Astrocyte of the hippocampus (primary cell): ENCODE measurements at places on chromosomes 3 and 15.

GRCh38 chr3:44055951-44056350 is 185.7 kb upstream of the TOPAZ1 start:
- peak; percentile 71 for DNase-seq

GRCh38 chr3:185406121-185406620 is 43.2 kb downstream of the MAP3K13 start:
- DNase-seq: no peak

DNA sequence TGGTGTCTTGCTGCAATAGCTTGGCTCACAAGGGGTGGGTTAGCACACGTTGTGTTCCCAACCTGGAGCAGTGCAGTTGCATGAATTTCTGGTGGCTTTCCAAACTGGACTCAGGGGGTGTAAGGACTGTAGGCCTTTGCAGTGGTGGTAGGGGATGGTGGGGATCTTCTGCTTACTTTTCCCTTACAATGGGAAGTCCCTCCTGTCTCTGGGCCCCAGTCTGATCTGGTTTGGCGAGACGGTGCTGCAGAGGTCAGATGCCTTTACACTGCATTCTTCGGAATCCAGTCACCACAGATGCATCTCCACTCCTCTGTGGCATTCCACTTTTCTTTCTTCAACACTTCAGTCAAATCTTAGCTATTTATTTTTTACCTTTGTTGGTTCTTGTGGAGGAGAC is 132.1 kb downstream of the DOCK3 start:
- peak; percentile 53 for DNase-seq

GRCh38 chr3:40695848-40696247 is 171.1 kb downstream of the ZNF621 start:
- DNase-seq: no peak

- no peak for DNase-seq
Observed at GRCh38 chr15:62393196-62393595, 228.1 kb upstream of the C2CD4B start.

DNA sequence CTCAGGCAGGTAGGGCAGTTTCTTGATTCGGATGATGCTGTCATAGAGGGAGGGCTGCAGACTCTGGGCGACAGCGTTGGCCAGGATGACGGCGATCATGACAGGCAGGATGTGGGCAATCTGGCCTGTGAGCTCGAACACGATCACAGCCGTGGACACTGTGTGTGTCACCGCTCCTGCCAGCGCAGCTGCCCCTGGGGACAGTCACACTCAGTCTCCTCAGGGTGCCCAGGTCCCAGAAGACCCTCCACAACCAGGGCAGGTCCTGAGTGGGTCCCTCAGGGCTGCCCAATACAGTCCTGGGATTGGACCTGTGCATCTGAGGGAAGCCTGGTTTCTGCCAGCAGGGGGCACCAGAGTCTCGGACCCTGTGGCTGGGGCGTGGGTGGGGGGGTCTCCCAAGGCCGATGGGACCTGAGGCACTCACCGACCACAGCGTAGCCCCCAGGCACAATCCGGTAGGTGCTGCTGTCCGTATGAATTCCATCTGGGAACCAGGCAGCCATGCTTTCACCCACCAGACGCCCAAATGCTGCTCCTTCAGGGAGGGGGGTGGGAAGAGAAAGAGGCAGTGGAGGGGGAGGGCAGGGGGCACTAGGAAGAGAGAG is 7.2 kb downstream of the CLCN2 start:
- DNase-seq: peak; percentile 69

GRCh38 chr3:148420242-148420641 is 277.5 kb upstream of the AGTR1 start:
- no peak for DNase-seq

GRCh38 chr3:9951962-9952805 is at the start of gene PRRT3:
Gene PRRT3, minus strand, starts transcription at chr3:9952408. Its CDS starts 2,293 bp downstream, at chr3:9950115.
- peak; percentile 77 for DNase-seq

GRCh38 chr15:101121511-101122090 is 130.2 kb downstream of the CHSY1 start:
- peak; percentile 82 for DNase-seq

DNA sequence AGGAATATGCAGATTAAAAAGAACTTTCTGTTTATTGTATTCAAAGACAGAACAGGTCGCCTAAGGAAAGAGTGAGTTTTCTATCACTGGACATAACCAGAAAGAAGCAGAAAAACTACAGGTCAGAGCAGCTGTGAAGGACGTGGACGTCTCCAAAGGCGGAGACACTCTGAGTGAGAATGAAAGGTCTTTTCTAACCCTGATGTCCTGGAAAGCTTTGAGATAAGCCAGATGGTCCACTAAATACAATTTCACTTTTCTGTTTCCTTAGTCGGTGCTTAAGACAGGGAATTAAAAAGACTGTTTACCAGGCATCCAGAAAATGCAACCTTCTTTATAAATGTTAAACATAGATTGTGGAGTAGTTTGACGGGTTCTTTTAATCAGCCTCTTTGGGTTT is 360.4 kb downstream of the FGF12 start:
- DNase-seq: no peak

DNA sequence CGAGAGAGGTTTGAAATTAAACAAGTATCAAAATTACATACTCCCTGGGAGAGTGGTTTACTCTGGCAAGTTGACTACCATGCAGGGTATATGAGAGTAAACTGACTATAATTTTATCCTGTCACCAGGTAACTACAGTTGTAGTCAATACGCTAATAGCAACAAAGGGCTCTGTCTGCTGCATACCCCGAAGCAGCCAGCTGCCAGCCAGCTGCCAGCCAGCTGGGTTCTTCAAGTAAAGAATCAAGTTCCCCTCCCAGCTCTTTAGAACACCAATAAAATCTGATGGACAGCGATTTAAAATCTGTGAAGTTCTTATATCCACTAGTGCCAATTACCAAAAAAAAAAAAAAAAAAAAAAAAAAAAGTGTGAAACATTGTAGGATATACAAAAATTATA is 417.7 kb upstream of the CFAP20DC start:
- no peak for DNase-seq

GRCh38 chr15:75149867-75150709 is 51.6 kb upstream of the C15orf39 start:
- no peak for DNase-seq

- peak; percentile 68 for DNase-seq
Observed at GRCh38 chr3:116301422-116301821, 143.9 kb downstream of the LSAMP start.

DNA sequence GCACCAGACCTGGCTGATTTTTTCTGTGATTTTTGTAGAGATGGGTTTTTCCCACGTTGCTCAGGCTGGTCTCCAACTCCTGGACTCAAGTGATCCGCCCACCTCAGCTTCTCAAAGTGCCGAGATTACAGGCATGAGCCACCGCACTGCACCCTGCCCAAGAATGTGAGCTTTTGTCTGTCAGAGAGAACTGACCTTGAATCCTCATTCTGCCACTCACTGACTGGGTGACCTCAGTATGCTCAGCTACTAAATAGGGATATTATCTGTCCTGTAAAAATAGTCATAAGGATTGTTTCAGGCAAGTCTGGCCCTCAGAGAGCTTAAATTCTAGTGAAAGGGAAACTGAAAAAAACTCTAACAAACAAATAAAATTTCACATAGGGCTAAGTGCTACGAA is 2.1 kb upstream of the RFT1 start:
- DNase-seq: no peak

DNA sequence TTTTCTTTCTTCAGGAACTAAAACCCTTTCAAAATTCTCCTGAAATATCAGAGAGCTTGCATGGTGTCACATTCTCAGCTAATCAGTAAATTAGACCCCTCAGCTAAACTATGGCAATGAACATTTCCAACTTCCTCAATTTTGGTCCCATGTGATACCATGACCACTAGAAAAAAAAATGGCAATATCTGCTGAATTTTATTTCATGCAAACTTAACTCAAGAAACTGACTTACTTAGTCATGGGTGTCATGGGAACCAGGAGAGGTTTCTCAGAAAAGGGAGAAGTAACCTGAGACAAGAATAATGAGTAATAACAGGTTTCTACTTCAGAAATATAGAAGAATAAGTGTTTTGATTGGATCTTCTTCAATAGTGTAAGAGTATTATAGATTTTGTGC is 784.6 kb upstream of the ALCAM start:
- DNase-seq: no peak

DNA sequence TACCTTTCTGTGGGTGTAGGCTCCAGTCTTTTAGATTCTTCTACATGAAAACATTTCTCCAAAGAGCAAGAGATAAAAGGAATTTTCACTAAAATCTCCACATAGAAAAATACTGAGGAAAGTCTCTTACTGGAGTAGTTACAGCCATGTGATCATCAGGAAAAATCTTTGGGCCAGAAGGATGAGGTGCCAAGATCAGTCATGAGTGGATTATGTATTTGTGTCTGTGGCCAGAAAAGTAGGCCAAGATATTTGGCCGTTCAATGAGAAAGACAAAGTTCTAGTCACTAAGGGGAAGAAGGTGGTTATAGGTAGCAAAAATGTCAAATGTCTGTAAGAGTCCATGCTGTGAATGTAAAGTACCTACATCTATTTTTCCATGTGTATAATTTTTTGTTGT is 339.3 kb downstream of the NSUN3 start:
- DNase-seq: no peak

DNA sequence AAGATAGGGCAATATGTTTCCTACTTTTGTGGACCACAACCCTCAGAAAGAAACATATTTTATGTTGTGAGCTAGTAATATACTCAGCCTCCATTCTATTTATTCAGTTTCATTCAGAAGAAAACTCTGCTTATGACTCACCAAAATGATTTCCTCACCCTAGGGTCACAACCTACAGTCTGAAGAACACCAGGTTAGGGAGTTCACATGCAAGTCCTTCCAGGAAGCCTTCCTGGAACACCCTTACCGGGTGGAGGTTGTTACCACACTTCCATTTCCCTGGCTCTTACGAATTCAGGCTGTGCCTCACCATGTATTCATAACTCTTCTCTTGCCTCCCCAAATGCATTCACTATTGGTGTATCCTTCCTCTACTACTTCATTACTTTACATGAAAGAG is 228.0 kb upstream of the ADAMTS9 start:
- DNase-seq: no peak

- DNase-seq: no peak
Observed at GRCh38 chr15:27210176-27210575, 239.2 kb downstream of the GABRG3 start.

DNA sequence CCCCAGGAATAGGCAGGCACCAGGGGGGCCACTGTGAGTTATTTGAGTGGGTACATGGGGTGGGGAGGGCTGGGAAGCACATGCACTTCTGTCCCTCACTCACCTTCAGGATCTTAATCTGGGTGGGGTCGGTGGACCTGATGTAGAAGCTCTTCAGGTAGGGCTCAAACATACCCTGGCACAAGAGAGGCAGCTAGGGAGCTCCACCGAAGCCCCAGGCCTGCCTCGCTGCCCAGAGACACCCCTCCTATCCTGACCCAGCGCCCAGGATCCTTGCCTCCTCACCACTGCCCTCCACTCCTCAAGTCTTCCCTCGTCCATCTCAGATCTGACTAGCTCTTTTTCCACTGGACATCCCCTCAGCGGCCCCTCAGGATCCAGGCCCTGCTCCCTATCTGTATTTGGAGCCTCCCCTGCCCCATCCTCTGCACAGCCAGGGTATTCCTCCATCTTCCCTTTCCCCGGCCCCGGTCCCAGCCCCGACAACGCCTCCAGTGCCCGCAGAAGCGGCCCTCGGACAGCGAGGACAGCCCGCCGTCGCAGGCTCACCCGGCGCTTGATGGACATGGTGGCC is 30.0 kb downstream of the AP3B2 start:
- DNase-seq: no peak

DNA sequence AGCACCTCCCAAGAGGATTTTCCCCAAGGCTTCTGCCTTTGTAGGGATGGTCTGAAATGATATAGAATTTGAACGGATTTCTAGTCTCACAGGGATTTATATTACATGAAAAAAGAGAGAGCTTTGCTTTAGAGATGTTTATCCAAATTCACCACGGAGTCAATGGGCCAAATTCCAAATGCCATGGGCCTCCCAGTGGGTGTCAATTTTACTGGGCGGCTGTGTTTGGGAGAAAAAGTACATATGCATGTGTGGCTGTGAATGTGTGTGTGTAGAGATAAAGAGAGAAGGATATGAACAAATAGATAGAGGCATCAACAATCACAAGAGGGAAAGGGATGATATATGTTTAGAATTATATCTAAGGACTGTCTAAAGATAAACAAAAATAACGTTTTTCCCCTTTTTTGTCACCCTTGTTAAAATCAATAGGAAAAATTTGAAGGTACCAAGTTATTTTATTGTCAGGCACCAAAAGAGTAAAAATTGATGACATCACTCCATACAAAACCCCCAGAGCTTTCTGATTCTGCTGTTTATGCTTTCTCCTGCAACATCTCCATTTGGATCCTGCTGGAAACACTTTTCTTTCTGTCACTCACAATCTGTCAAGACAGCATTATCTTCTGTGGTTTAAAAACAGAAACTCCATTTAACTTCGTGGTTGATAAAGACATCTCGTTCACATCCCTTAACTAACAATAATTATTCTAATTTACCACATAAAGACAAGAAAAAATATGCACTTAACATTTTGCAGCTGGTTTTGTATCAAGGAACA is 160.7 kb downstream of the FHIT start:
- DNase-seq: no peak

DNA sequence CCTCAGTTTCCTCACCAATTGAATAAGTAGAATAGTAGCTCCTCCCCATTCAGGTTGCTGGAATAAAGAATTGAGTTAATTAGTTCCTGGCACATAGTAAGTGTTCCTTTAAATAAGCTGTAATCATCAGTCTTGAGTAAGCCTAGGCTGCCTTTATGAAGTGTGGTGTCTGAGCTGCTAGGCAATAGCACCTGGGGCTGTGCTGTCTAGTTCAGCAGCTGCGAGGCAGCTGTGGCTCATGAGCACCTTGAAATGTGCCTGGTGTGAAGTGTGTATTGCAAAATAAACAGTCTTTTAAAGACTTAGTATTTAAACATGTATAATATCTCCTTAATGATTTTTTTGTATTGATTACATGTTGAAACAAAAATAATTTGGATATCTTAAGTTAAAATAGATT is 77.6 kb downstream of the TOP2B start:
- DNase-seq: no peak

DNA sequence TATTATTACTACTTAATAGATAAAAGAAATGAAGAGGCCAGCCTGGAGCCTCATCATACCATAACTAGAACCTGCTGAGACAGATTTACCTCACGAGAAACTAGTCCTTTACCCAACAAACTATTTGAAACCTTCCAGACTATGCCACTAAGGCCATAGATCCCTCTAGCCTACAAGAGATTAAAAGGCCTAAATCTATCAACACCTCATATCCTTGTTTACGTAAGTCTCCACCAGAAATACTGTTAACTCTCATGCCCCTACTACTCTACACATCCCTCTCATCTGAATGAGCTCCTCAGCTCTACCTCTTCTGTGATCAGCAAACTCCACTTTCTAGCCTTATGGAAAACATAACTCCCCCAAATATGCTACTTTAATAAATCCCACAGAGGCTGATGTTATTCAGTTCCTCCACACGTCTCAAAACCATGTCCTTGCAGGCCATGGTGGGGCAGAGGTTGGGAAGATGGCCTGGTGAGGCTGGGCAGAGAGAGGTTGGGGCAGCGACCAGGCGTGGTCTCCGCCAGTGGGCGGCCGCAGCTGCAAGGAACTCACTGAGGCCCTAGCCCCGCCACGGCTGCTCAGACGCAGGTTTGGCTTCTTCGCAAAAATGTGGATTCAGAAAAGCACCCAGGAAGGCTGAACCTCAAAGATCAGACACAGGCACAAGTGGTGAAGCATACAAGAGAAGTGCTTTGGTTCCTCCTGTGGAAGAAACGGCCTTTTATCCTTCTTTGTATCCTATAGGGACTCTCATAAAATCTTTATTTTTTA is 65.8 kb downstream of the GSK3B start:
- no peak for DNase-seq

GRCh38 chr3:85576091-85576690 is 617.4 kb downstream of the CADM2 start:
- DNase-seq: peak; percentile 88

- DNase-seq: peak; percentile 62
Observed at GRCh38 chr15:84586696-84587095, 14.1 kb upstream of the ZSCAN2 start.
